ENCODE measurements at places on chromosomes 6 and 20. TPM values are rescaled to one million over a fixed set of nuclear protein-coding genes. Genes with fewer than 3 reads are reported as not detected.

Gene GNRH2
- 0.31 TPM for polyA plus RNA-seq

- DNase-seq, result no peak
Observed at GRCh38 chr6:117542493-117542892, 59.8 kb downstream of the GOPC start.

Gene KHDC1L
- polyA plus RNA-seq, result 0.69 TPM

Gene PRRT1
- polyA plus RNA-seq, result 2.2 TPM

GRCh38 chr20:34104059-34104458 is 8.0 kb downstream of the EIF2S2 start:
- no peak for DNase-seq

Gene SPATA2
- 7.3 TPM for polyA plus RNA-seq

Gene BTN1A1
- polyA plus RNA-seq, result 0.18 TPM

Gene MAS1
- 0.04 TPM for polyA plus RNA-seq

Gene FAM110A
- polyA plus RNA-seq, result 11.0 TPM

GRCh38 chr6:40131675-40132074 is 197.4 kb upstream of the MOCS1 start:
- no peak for DNase-seq

- no peak for DNase-seq
Observed at GRCh38 chr6:137434640-137435039, 59.6 kb downstream of the OLIG3 start.

Gene GJA1
- 95.5 TPM for polyA plus RNA-seq

- DNase-seq, result no peak
Observed at GRCh38 chr6:142013287-142013686, 119.4 kb upstream of the GJE1 start.

Gene PSMG4
- polyA plus RNA-seq, result 22.4 TPM

Gene OTOR
- polyA plus RNA-seq, result not detected

Gene THBS2
- polyA plus RNA-seq, result 10.3 TPM

Gene PGC
- 6.4 TPM for polyA plus RNA-seq

DNA sequence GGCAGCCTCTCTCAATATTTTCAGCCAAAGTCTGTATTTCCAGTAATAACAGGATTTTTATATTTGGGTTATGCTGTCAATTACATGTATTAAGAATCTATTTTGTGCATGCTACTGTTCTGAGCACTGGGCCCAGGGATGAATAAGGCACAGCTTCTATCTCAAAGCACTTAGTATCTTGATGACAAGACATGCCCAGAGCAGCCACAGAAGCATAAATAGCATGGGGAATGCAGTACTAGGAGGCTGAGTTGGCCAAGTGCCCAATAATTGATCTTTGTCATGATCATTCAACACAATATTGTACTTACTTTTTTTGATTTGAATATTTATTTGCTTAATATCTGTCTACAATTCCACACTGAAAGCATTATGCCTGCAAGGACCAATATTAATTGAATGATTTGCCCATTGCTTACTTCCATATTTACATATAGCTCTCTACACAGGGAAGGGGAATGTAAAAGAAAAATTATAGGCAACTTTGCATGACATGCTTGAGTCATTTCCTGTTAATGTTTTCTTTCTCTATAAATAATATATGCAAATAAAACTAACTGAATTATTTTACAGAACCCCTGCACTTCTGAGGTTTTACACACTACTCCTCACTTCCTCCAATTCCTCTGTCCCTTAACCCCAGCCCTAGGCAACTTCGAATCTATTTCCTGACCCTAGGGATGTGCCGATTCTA is 298.9 kb upstream of the BMP2 start:
- no peak for DNase-seq

Gene MAP1LC3A
- 24.2 TPM for polyA plus RNA-seq

DNA sequence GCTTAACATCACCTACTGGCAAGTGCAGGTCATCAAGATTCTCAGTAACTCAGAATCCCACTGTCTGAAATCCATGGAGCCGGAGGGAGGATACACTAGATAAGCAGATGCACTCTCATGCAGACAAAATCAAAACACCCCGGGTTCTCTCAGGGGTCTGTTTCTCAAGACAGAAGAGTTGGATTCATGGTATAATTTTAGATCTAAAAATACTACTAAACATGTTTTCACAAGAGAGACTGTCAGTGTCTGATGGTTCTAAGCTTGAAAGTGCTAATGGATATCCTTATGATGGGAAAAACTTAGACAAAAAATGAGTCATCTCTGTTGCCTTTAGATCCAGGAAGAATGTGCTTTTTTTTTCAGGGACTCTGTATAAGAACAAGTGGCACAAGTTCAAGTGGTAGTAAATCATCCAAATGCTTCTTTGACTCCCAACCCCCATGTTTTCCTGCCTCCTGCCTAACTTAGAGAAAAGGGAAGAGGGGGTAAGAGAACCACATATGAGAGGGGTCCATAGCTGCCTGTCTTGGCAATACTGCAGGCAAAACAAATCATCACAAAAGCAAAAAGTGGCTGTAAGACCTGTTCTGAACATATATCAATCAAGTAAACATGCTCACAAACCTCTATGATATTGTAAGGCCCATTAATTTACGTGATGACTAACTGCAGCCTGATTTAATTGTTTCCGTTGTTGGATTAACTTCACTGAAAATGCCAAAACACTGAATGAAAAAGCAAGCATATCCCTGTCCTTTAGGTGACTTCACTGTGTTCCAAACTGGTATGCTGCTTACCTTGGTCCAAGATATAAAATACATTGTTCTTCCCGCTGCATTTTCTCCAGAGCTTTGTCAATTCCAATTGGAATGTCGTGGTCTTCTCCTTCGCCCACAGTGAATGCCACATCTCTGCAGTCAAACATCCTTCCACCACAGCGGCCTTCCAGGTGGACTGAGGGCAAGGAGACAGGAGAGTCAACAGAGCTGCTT is 84.0 kb upstream of the TULP1 start:
- no peak for DNase-seq

GRCh38 chr6:107179004-107179403 is 63.7 kb upstream of the BEND3 start:
- DNase-seq, result no peak

Gene HELZ2
- polyA plus RNA-seq, result 12.2 TPM

Gene VGLL2
- not detected for polyA plus RNA-seq

DNA sequence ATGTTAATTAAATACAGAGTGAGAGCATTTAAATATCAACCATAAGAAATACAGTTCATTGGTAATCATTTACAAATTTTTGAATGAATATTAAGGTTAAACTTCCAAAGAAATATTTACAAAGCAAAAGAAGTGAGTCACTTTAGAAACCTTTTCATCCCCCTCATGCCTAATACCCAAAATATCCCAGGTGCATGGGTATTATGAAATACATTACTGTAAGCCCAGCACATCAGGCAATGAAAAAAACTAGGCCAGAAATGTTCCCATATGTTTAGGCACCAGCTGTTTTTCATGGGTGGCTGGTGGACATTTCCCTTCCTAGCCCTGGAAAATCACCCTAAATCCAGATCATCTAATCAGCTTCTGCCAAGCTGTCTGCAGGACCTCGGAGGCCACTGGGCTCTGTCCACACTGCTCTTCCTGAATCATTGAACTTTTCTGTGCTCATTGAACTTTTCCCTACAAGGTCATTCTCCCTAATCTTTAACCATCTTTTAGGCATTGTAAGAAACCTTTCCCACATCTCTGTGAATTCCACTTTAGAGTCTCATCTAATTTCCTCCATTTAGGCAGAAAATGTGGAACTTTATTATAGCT is 145.3 kb upstream of the STXBP5 start:
- DNase-seq, result no peak

GRCh38 chr20:36303020-36303595 is 3.0 kb upstream of the DLGAP4 start:
- no peak for DNase-seq

Gene TMEM244
- polyA plus RNA-seq, result not detected

- no peak for DNase-seq
Observed at GRCh38 chr20:60060593-60060992, 102.4 kb downstream of the CDH26 start.

GRCh38 chr6:110882274-110882619 is 7.7 kb downstream of the AMD1 start:
- no peak for DNase-seq

- no peak for DNase-seq
Observed at GRCh38 chr20:13286607-13287006, 65.5 kb downstream of the ISM1 start.

GRCh38 chr6:593139-593906 is 63.6 kb downstream of the HUS1B start:
- DNase-seq, result peak; percentile 58

- DNase-seq, result no peak
Observed at GRCh38 chr6:120129228-120129627, 779.7 kb upstream of the MAN1A1 start.

DNA sequence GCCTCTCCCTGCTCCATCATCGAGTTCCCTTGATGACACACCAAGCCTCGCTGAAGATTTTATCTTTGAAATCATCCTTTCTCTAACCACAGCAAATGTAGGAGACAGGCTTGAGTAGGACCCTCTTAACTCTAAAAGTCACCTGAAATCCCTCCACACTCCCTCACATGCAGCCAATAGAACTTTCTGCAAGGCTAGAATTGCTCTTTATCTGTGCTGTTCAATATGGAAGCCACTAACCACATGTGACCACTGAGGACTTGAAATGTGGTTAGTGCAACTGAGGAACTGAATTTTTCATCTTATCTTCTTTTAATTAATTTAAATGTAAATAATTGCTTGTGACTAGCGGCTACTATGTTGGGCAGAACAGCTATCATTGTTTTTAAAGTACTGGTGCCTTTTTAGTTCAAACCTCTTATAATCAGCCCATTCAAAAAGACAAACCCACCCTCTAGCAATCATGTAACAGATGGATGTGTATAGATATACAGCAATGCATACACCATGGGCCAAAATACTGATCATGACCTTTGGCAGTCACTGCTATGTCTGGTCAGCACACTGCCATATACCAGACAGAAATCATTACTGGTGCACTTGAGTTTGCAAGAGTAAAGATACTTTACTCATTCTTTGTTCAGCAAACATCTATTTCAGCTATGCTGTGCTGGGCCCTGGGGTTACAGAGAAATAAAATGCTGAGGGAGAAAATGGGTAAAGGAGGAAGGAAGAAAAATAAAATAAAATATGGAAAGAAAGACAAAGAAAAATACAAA is 50.0 kb downstream of the GFOD1 start:
- DNase-seq, result no peak

DNA sequence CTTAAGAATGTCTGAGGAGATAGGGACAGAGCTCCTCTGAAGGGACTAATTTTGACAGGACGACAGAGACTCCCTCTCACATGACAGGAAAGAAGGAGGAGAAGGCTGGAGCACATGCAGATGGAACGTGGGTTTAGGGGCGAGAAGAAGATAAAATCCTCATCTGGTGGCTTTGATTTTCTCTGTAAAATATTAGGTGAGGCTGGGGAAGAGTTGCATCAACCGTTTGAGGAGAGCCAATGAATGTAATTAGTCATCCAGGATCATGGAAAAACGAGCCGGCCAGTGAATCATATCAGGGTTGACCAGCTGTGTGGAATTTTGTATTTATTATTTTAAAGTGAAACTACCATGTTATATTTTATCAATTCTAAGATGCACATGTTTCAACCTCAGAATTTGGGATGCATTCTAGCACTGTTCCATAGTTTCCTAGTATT is 46.9 kb upstream of the ADGRF4 start:
- DNase-seq, result no peak

DNA sequence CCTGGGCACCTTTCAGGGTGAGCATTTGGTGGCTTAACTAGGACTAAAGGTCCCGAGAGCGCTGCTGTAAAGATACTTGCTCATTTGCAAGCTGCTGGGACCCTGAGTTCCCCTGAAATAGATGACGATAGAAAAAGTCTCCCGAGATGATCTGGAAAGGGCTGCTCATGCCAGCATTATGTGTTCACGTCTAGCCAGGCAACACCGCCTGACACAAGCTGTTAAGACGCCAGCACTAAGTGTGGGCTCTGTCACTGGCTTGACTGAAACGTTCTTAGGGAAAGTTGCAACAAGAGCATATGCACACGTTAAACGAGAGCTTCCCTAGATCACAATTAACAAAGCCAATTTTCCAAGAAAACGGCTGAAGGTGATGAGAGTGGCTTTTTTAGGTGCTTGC is 113.7 kb downstream of the SLC23A2 start:
- no peak for DNase-seq

- no peak for DNase-seq
Observed at GRCh38 chr20:57159945-57160610, 106.4 kb downstream of the BMP7 start.

DNA sequence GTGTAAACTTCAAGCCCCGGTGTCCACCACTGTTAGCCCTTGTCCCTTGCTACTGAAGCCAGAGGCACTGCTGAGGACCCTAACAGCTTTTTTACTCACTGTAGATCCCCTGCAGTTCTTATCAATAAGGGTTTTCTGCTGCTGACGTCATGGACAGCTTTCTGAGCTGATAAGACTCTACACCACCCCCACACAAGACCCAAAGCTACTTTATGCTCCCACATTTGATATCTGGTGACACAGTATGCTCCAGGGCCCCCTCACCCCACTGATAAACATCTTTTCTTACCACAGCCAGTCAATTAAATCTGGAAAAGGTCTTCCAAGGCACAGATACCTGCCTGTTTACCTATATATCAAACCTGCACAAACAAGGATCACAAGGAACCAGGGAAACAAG is 65.3 kb downstream of the NUS1 start:
- no peak for DNase-seq

Gene OR2B2
- polyA plus RNA-seq, result not detected

Gene GTSF1L
- polyA plus RNA-seq, result not detected

Gene TCP11
- 0.72 TPM for polyA plus RNA-seq

DNA sequence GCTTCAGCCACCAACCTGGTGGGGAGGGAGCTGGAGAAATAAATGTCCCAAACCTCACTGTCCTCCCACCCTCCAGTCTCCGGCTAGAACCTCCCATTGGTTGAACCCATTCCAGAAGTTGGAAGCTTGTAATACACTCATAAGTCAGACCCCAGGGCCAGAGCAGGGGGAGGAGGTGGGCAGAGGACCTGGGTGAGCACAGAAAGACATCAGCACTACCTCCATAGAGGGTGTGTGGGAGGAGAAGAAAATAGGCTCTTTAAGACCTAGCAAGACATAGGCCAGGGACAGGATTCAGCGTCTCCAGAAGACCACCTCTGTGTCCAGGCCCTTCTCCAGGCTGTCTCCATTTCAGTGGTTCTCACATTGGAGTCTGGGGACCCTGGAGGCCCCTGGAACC is 73.3 kb upstream of the TOP1 start:
- DNase-seq, result no peak

Gene PLCB1
- 18.4 TPM for polyA plus RNA-seq

Gene YTHDF1
- polyA plus RNA-seq, result 41.9 TPM

- DNase-seq, result no peak
Observed at GRCh38 chr6:6405031-6405430, 84.6 kb upstream of the F13A1 start.

Gene BPIFA1
- not detected for polyA plus RNA-seq

Gene SPATS1
- polyA plus RNA-seq, result 1.2 TPM

- DNase-seq, result peak; percentile 28
Observed at GRCh38 chr6:140462453-140463311, 1088.2 kb upstream of the CITED2 start.

- DNase-seq, result no peak
Observed at GRCh38 chr6:121791396-121792315, 356.2 kb downstream of the GJA1 start.

- no peak for DNase-seq
Observed at GRCh38 chr6:11538052-11538818, 686 bp downstream of the TMEM170B start.

Gene PTGIS
- polyA plus RNA-seq, result 5.9 TPM

Gene FOXF2
- polyA plus RNA-seq, result 78.3 TPM

- no peak for DNase-seq
Observed at GRCh38 chr6:137846772-137847313, 20.2 kb upstream of the TNFAIP3 start.

GRCh38 chr6:139581485-139581865 is 207.0 kb upstream of the CITED2 start:
- no peak for DNase-seq
